ENCODE measurements at places on chromosomes 11 and 22. TPM values are rescaled to one million over a fixed set of nuclear protein-coding genes. Genes with fewer than 3 reads are reported as not detected.

GRCh38 chr22:30289980-30290313, 642 bp upstream of the CASTOR1 start:
- no peak for DNase-seq

The RNF121 gene
- polyA plus RNA-seq, result 47.8 TPM

DNA sequence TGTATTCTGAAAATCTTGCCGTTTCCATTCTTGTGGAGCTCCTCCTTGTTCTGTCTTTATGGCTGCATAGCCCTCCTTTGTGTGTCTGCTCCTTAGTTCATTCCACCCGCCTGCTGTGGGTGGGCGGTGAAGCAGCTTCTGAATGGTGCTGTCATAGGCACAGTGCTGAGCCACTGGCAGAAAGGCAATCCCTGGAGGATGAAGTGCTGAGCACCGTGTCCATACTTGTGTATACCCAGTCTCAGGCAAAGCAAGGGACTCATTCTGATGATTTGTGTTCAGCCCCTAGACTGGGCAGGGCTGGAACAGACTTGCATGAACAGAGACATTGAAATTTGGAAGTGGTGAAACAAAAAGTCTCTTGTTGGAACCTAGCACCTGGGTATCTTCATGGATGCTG, 134.9 kb downstream of the MYO18B start:
- DNase-seq, result no peak

GRCh38 chr11:26087120-26087935, 244.6 kb upstream of the ANO3 start:
- no peak for DNase-seq

The QSER1 gene
- 16.4 TPM for polyA plus RNA-seq

DNA sequence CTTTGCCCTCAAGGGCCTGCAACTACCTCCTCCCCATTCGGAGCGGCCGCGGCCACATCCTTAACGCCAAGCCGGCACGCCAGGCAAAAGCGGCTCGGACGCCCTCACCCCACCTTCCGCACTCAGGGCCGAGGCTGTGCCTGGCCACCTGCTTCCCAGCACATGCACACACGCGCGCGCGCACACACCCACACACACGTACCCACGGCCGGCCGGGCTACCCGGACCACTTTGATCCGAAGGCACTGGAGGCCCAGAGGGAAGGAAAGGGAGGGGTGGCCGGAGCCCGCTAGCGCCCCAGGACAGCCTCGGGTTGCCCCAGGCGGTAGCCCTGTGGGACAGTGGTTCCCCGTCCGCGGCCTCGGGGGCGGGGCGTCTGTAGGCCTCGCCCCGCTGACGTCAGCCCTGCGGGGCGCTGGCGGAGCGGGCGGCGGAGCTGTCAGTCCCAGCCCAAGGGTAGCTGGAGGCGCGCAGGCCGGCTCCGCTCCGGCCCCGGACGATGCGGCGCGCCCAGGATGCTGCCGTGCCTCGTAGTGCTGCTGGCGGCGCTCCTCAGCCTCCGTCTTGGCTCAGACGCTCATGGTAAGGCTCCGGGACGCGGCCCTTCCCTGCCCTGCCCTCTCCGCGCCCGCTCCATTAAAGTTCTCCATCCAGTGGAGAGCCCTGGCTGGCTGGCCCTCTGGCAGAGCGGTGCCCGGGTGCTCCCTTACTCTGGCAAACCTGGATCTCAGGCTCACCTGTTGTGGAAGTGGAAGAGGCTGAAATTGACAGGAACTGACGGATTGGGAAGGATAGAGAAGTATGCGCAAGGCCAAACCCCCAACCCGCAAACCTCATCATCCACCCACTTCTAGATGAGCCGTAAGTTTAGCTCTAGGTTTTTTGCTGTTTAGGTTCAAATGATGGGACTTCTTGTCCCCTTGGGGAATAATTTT, at the start of gene IL10RA:
Gene IL10RA, plus strand, starts transcription at position 442 of the 935 bp plus-strand sequence. Its CDS starts 74 bp downstream, at position 516.
- DNase-seq, result no peak

DNA sequence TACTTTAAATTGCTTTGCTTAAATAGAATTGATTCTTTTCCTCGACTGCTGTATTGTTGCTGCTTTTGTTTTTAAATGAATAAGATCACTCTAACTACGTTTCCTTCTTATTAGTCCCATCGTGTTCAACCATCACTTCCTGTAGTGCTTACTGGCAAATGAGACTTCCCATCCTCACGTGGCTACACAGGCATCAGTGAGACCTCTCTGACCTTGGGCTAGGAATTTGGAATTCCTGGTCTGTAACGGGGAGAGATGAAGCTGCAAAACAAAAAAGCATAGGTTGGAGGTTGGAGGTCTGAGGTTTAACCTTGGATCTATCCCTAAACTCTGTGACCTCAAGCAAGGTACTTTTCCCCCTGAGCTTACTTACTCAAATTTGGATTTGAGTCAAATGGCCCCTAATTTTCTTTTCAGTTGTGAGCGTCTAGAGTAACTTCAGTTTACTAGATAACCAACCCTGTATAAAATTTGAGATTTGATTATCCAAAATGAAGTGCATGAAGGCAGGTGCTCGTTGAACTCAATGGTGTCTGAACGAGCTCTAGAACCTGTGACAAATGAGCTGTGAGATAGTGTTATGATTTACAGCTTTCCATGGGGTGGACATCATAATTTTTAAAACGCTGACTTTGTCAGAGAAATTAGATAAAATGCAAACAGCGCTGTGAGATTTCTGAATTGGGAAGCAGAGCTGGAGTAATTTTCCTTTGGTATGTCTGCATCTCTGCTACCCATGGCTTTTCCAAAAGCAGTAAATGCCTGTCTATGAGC, 151.2 kb downstream of the DBX1 start:
- no peak for DNase-seq

- DNase-seq, result no peak
These were observed 92.7 kb downstream of the COMMD9 start for GRCh38 chr11:36196411-36196998.

DNA sequence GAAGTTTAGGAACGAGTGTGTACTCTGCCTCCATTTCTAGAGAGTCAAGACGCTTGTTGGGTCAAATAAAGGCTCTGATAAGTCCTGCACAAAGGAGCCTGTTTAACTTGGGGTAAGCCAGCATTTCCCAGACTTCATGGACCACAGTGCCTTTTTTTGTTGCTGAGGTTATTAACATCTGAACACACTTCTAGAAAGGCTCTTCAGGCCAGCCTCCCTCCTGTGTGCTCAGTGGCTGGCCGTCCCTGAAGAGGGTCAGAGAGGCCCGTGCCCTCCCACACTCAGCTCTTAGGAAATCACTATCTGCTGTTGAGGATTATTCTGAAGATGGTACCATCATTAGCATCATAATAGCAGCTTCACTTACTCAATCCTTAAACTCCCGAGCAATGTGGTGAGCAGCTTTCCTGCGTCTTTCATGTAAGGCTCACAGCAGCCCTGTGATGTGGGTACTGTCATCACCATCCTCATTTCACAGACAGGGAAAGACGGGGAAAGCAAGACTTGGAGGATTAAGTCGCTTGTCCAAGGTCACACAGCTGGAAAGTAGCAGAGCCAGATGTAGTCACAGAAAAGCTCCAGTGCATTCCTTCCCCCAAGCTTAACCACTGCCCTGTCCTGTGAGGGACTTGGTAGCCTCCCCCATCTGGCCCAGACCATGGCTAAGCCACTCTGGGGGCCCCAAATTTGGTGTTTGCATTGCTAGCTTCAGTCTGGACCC, 71.3 kb downstream of the TSPAN18 start:
- DNase-seq, result no peak

GRCh38 chr11:46457659-46458424, 66.3 kb upstream of the CHRM4 start:
- no peak for DNase-seq

Measured in AG04450 (cell line).